ENCODE measurements at places on chromosomes 1 and 21.

DNA sequence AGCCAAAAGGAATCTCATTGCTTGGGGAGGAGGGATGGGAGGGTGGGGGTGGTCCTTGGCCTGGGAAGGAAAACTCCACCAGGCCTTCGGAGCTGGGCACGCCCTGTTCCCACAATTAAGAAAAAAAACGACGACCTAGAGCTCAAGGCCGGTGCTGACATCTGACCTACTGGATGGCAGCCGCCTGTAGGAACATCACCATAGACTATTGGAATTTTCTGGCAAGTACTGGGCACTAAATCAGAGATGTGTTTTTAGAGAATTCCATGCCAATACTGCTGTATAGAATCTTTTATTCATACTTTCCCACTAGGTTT, 729 bp downstream of the NADK start:
- peak; percentile 58 for DNase-seq

- DNase-seq: no peak
These were observed 135.7 kb downstream of the ROR1 start for GRCh38 chr1:63909526-63909925.

DNA sequence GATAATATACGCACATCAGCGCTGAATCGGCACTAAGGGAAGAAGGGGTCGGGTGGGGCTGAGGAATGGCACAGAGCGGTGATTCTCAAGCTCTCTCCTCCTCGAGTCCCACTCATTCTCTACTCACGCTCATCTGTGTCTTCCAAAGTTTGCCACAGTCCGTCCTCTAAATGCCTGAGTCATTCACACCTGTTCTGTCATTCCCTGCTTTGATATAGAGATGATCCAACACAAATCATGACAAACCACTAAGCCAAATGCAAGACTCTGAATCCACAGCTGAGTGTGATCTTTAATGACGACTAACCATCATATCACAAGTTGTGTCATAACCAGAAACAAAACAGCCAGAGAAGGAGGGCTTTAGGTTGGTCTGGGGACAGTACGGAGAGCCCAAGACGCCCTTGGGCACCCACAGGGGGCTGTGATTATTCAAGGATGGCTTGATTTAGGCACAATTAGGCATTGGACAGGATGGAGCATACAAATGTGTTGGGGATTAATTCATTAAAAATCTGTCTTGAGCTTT, 501.5 kb downstream of the KIF26B start:
- DNase-seq: no peak

- peak; percentile 44 for DNase-seq
These were observed 40.9 kb upstream of the SLC6A9 start for GRCh38 chr1:44072204-44072603.

- DNase-seq: no peak
These were observed 201.1 kb downstream of the MATN1 start for GRCh38 chr1:30522031-30523004.

DNA sequence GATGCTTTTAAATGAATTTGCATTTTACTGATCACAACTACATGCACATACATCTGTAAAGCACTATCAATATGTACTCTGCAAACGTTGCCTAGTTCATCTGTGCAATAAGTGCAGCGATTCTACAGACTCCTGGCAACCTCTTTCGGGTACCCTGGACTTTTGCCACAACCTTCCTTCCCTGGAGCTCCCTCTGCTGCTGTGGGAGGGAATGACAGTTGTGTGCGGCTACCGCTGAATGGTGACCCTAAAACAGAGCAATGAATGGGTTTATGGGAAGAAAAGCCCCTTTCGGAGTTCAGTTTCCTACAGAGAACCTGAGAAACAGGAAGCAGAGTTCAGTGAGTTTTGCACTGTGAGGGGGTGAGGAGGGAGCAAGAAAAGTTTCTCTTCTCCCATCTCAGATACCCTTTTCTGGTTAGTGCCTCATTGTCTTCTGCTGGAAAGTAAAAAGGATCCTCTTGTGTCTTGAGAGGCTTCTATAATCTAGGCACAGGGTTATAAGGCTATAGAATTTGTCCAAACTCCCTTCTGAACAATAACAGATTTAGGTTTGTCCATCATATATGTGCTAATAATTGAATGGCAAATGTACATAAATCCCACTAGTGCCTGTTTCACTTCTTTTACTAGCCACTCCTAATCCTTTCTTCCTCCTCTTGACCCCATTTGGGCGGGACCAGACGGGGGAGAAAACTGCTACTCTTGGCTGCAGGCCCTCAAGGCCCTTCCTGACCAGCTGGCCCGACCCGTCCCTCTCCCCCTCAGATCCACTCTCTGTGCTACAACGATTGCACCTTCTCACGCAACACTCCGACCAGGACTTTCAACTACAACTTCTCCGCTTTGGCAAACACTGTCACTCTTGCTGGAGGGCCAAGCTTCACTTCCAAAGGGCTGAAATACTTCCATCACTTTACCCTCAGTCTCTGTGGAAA, 19.8 kb upstream of the SARS1 start:
- DNase-seq: peak; percentile 84

DNA sequence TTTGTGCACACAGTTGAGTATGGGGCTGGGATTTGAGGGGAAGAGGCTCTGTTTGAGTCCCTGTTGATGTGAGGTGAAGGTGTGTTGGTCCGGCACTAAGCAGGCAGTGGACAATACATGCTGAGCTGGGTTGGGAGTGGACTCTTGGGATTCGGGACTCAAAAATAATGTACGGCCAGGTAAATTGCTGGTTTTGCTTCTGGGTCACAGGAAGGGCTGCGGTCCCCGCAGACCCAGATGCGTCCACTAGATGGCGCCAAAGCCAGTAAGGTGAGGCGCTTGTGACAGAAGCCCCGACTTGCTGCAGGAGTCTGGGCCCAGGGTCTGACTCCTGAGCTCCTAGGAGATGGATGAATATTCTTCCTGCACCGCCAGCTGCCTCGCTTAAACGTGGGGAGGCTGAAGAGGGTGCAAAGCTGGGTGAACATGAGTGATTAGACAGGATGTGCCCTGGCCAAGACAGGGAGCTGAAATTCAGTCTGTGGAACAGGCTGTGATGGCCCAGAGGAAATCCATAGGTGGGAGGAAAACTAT, 61.4 kb downstream of the ACBD3 start:
- peak; percentile 87 for DNase-seq

DNA sequence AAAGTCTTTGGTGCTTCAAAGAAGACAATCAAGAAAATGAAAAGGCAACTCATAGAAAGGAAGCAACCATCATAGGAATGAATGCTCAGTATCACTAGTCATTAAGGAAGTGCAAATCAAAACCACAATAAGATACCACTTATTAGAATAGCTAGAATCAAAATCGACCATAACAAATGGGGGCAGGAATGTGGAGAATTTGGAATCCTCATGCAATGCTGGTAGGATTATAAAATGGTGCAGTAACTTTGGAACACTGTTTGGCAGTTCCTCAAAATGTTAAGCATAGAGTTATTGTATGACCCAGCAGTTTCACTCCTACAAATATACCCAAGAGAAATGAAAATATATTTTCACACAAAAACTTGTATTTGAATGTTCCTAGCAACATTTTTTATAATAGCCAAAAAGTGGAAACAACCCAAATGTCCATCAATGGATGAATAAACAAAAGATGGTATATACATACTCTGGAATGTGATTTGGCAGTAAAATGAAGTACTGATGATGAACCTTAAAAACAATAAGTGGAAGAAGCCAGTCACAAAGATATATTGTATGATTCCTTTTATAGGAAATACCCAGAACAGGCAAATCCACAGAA, 105.6 kb downstream of the MIS18A start:
- DNase-seq: no peak

- DNase-seq: no peak
These were observed 276.9 kb upstream of the ZRANB2 start for GRCh38 chr1:71357708-71358107.

DNA sequence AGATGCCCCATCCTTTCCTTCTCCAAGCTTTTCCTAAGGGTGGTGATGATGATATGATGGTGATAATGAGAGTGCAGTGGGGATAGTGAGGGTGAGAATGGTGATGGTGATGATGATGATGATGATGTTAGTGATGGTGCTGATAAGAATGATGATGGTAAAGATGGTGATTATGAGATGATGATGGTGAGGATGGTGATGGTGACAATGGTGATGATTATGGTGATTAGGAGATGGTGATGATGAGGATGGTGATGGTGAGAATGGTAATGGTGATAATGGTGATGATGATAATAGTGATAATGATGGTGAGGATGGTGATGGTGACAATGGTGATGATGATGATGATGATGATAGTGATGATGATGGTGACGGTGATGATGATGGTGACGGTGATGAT, 4.0 kb downstream of the BSND start:
- no peak for DNase-seq

GRCh38 chr1:152747831-152748230, 10.0 kb upstream of the KPRP start:
- DNase-seq: peak; percentile 9

DNA sequence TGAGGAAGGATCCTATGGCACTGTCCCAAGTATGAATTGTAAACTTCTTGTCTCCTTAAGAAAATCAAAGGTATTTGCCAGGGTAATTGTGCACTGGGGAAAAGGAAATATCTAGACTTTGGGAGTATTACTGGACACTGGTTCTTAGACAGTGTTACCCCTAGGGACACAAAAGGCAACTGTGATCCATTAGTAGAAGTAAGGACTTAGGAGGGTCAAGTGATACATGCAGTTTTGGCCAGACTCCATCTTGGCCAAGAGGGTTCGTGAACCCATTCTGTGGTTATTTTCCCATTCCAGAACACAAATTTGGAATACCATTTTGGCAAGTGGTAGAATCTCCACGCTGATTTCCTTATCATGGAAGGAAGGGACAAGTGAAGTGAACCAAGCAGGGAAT, 98.1 kb downstream of the TM2D1 start:
- no peak for DNase-seq

DNA sequence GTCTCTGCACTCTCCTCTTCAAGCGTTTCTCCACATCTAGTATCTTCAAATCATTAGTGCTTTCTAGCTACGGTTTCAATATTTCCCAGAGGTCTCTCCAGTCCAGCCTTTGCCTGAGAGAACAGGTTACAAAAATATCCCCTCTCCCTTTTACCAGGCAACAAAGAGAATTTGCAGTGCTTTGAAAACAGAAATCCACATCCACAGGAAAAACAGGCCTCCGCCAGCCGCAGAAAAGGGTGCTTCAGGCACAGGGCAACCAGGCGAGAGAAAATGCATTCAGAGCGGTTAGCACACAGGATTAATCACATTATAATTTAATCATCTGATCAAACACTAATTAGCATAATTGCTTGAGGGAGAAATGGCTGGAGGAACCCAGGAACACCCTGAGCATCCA, 13.8 kb downstream of the DSCAM start:
- DNase-seq: no peak

DNA sequence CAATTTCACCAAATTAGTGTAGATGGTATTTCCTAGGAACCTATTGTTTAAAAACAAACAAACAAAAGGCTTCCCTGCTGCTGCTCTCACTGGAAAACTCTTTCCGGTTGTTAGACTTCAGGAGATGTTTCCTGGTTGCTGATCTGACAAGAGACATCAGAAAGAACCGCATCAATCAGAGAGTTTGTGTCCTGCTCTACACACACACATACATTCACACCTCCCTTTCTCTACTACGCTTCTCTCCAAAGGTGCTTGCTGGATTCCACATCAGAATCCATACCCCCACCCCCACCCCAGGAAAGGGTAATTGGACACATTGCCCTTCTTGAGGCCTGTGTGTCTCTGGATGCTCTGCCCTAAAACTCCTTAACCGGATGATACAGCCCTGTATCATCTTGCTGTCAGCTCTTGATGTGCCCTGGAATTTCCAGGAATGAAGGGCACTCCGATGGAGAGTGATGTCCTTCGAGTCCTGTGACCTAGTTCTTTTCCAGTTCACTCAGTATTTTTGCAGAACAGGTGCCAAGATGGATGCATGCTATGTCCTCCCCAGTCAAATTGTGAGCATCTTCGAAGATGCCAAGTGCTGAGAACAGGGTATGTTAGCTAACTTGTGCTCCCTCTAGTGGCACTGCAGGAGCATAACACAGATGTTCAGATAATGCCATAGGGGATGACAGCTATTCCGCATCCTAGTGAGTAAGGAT, 113.7 kb upstream of the SLC35F3 start:
- DNase-seq: peak; percentile 75

DNA sequence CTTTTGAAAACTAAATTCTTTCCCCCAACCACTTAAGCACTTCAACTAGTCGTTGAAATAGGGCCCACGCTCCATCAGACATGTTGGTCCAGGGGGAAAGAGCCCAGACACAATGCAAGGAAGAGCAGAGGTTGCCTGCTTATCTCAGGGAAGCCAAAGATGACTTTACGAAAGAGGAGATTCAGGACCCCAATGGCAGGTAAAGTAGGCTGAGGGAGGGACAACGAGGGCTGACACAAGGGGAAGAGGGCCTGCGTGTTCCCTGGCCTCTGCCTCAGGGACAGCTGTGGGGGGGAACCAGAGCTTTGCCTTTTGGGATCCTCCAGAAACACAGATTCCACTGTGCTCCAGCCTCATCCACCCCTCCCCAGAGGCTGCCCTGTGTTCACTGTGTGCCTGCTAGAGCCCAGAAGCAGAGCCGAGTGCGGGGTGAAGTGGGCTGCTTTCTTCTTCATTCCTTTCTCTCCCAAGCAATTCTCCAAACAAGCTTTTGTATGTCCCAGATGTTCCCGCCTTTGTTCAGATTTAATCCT, 135.5 kb upstream of the GRIK3 start:
- no peak for DNase-seq

DNA sequence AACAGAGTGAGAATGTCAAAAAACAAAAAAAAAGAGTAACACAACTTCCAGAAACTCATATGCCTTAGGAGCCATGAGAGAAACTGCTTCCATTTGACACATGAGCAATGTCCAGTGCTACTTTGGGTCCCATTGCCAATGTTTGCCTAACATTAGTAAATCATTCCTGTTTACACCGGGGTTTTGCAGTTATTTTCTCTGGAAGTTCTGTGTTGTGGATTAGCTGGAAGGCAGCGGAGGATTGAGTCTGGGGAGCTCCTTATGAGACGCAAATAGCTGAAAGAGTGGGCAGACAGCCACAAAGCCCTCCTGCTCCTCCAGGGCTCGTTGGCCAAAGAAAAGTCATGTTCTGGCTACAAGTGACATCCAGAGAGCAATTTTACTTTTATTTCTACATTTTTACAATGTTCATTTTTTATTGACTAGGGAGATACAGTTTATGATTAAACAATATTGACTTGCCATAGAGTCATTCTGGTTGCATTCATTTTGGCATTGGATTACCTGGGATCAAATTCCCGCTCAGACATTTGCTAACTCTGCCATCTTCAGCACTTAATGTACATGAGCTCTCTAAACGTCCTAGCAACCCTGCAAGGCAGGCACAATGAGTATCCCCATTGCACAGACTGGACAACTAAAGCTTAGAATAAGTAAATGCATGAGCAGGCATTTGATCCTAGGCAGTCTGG, 66.4 kb upstream of the GALNT2 start:
- no peak for DNase-seq

DNA sequence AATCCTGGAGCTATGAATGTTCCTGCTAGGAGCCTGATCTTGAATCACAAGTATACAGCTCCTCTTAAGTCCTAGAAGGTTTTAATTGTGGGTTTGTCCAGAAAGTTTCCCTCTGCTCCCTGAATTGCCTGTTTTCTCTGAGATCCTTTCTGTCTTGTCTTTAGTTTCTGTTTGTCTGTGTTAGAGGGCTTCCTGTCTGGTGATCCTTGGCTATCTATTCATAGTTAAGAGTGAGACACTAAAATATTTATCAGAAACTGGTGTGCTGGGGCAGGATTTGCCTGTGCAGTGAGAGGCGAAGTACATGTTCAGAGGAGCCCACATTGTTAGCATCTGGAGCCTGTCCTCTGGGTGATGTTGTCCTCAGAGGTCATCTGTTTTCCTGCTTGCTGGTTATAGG, 45.4 kb downstream of the ETS2 start:
- peak; percentile 47 for DNase-seq
